ENCODE measurements at places on chromosomes 2 and 18.

DNA sequence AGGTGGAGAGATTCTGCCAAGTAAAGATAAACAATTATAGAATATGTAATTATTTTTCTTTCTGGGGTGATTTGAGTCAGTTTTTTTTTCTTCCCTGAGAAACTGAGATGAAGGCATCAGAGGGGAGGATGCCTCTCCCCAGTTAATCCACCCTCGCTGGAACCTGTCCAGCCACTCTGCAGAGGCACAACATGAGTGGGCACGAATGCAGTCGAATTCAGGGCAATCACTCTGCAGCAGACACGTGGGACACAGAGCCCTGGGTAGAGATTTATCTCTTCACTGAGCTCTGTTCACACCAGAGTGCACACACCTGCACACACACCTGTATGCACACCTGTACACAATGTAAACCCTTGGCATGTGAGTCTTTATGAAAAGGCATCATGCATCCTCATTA lies 154.2 kb downstream of the DCDC2C start:
- H3K4me1 ChIP-seq: no peaks in the 10 kb centered on the region
- H3K27ac ChIP-seq: no peak overlapping the region
- H3K27me3 ChIP-seq: no peaks in the 10 kb centered on the region

- H3K36me3 ChIP-seq: no peaks in the 10 kb centered on the region
- no peak overlapping the region for H3K4me3 ChIP-seq
- no peak overlapping the region for H3K27ac ChIP-seq
- H3K27me3 ChIP-seq: no peaks in the 10 kb centered on the region
- DNase-seq: no peak
These were observed 716.8 kb downstream of the EPHA4 start for GRCh38 chr2:220855296-220855695.

DNA sequence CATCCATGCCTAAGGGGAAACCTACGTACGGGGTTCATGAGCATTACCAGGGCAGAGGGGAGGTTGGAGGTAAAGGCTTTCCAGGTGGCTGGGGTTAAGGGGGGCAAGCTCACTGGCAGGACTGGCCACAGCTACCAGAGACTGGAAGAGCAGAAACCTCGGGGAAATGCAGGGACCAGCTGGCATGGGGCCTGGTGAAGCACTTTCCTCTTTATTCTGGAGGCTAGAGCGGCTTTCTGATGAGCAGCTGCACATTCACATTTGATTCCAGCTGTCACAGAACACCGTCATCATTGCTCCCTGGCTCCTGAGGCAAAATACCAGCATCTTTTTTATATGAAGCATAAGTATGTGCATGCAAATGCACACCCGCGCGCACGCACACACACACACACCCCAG lies 28.7 kb upstream of the LRRC30 start:
- no peak overlapping the region for H3K4me3 ChIP-seq
- H3K27ac ChIP-seq: no peak overlapping the region
- H3K36me3 ChIP-seq: no peaks in the 10 kb centered on the region
- no peaks in the 10 kb centered on the region for H3K4me1 ChIP-seq

GRCh38 chr2:200689115-200689514 lies 103.3 kb downstream of the AOX1 start:
- H3K36me3 ChIP-seq: no peaks in the 10 kb centered on the region
- H3K27me3 ChIP-seq: no peaks in the 10 kb centered on the region
- no peak for DNase-seq
- H3K4me3 ChIP-seq: no peak overlapping the region
- H3K27ac ChIP-seq: no peak overlapping the region

- H3K4me1 ChIP-seq: no peaks in the 10 kb centered on the region
- no peaks in the 10 kb centered on the region for H3K27me3 ChIP-seq
- DNase-seq: no peak
- H3K27ac ChIP-seq: no peak overlapping the region
- H3K36me3 ChIP-seq: peaks cover 40% of the 10 kb centered on the region
- H3K4me3 ChIP-seq: no peak overlapping the region
These were observed 101.0 kb downstream of the SLC25A12 start for GRCh38 chr2:171792886-171793580.

DNA sequence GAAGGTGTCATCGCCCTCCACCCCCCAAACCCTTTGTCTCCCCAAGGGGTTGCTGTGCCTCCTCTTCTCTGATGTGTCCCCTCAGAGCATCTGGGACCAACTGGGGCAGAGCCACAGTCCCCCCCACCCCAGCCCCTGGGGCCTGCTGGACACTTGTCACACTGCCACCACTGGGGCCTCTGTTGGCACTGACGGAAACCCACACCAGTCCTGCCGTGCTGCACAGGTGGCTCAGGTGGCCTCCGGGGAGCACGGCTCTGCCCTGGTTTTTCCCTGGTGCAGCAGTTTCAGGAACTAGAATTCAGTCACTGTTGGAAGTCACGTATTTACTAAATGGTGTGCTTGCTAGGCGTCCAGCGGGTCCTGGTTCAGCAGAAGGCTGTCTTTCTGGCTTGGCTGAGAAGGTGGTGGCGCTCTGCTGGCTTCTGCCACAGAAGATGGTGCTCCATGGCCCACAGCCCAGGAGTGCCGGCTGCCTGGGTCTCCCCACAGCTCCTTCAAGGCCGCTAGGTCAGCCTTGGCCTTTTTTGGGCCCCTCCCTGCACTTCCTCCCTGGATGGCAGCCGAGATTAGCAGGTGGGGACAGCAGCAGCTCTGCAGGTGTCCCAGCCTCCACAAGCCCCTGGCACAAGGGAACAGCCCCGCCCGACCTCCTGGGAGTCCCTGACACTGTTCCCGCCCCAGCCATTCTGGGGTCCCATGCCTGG lies 18.6 kb upstream of the KLHL30 start:
- no peaks in the 10 kb centered on the region for H3K4me1 ChIP-seq
- no peak overlapping the region for H3K27ac ChIP-seq
- DNase-seq: no peak
- no peak overlapping the region for H3K4me3 ChIP-seq
- H3K27me3 ChIP-seq: no peaks in the 10 kb centered on the region

- no peaks in the 10 kb centered on the region for H3K27me3 ChIP-seq
These were observed 331.3 kb downstream of the KIAA1328 start for GRCh38 chr18:37160038-37160820.

DNA sequence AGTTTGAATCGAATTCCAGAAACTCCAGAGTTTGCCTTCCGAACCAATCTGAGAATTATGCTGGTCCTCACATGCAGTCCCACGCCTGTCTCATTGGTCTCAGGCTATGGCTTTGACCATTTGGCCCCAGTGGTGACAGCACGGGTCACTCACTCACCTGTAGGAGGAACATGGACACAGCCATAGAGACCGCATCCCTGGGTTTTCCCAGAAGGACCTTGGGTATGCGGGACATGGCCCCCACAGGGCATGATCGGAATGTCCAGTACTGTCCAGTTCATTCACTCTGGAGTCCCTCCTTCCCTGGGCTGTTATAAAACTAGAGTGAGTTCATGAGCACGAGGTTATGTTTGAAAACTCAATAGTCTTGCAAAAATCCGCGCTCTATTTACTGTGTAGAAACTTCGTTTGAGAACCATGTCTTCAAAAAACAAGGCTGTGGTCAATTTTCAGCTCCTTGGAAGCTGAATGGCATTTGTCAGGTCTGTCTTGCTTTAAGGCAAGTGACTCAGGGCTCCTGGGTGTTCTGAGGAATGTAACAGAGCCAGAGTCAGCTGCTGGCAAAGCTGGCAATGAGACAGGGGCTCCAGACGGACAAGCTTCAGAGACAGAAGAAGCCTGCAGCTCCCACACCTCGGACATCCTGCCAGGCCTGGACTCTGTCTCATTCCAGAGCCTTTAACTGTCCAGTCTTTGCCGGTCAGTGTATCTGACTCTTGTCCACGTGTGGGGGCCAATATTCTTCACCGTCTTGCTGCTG lies 86.7 kb upstream of the TMEM18 start:
- H3K27me3 ChIP-seq: no peaks in the 10 kb centered on the region
- no peak overlapping the region for H3K27ac ChIP-seq
- DNase-seq: no peak

GRCh38 chr18:33711514-33711913 lies 133.5 kb downstream of the ASXL3 start:
- H3K27ac ChIP-seq: no peak overlapping the region
- no peak for DNase-seq
- no peaks in the 10 kb centered on the region for H3K36me3 ChIP-seq
- no peaks in the 10 kb centered on the region for H3K4me1 ChIP-seq

- no peak overlapping the region for H3K4me3 ChIP-seq
- no peak for DNase-seq
- no peaks in the 10 kb centered on the region for H3K27me3 ChIP-seq
These were observed 74.2 kb downstream of the LDLRAD4 start for GRCh38 chr18:13292736-13293135.

GRCh38 chr2:212346865-212347264 lies 191.7 kb downstream of the ERBB4 start:
- no peaks in the 10 kb centered on the region for H3K4me1 ChIP-seq
- H3K36me3 ChIP-seq: no peaks in the 10 kb centered on the region
- H3K27me3 ChIP-seq: no peaks in the 10 kb centered on the region
- H3K4me3 ChIP-seq: no peak overlapping the region
- H3K27ac ChIP-seq: no peak overlapping the region

- DNase-seq: no peak
- H3K27ac ChIP-seq: no peak overlapping the region
- no peaks in the 10 kb centered on the region for H3K4me1 ChIP-seq
- no peaks in the 10 kb centered on the region for H3K27me3 ChIP-seq
- no peaks in the 10 kb centered on the region for H3K36me3 ChIP-seq
These were observed 12.3 kb upstream of the SETBP1 start for GRCh38 chr18:44668270-44668975.

DNA sequence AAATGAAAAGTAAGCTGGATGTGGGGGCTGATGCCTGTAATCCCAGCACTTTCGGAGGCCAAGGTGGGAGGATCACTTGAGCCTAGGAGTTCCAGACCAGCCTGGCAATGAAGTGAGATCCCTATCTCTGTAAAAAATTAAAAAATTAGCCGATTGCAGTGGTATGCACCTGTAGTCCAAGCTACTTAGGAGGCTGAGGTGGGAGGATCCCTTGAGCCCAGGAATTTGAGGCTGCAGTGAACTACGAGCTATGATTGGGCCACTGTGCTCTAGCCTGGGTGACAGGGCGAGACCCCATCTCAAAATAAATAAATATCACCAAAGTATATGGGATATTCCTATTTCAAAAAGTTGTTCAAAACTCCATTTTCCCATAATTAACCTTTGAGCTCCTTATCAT lies 101.1 kb upstream of the FZD5 start:
- no peaks in the 10 kb centered on the region for H3K27me3 ChIP-seq
- DNase-seq: no peak
- H3K36me3 ChIP-seq: no peaks in the 10 kb centered on the region

GRCh38 chr2:160144280-160144990 lies 55.6 kb downstream of the ITGB6 start:
- H3K27me3 ChIP-seq: no peaks in the 10 kb centered on the region
- H3K4me3 ChIP-seq: no peak overlapping the region
- no peaks in the 10 kb centered on the region for H3K36me3 ChIP-seq
- no peak for DNase-seq

- no peak overlapping the region for H3K27ac ChIP-seq
- H3K4me3 ChIP-seq: no peak overlapping the region
- no peaks in the 10 kb centered on the region for H3K27me3 ChIP-seq
- no peak for DNase-seq
- no peaks in the 10 kb centered on the region for H3K4me1 ChIP-seq
These were observed 16.1 kb downstream of the MBOAT2 start for GRCh38 chr2:8987410-8987809.

DNA sequence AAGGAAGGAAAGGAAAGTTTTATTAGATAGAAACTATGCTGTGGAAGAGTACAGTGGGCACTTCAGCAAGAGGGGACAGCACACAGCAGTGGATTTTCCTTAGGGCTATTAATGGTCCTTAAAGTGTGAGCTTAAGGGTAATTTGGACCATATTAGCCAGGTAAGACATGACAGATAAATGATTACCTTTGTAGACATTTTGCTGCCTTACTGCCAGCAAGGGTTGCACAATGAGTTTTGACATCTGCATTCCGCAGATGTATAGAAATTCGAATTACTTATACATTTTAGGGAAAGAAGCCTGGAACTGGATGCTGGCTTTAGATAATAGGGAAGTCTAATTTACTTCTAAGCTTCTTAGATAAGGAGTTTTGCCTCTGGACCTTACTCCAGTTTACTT lies 14.0 kb upstream of the UBE2F start:
- no peak for DNase-seq
- no peaks in the 10 kb centered on the region for H3K27me3 ChIP-seq
- H3K4me1 ChIP-seq: no peaks in the 10 kb centered on the region
- H3K4me3 ChIP-seq: no peak overlapping the region

DNA sequence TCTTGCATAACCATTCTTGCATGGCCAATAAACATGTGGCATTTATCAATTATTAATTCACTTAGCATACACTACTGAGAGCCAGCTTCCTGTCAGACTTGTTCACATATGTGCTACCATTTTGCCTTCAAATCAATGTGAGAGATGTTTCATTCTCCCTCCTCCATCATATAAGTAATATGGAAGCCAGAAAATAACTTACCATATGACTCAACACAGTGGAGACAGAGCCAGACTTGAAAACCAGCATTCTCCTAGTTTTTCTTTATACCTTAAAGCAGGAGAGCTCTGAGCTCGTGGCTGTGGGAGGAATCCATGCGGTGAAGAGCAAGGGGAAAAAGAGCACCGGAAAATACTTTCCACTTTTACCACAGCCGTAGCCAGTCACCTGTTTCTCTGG lies 215.0 kb upstream of the LRATD1 start:
- no peak overlapping the region for H3K4me3 ChIP-seq
- no peak overlapping the region for H3K27ac ChIP-seq
- DNase-seq: no peak
- no peaks in the 10 kb centered on the region for H3K36me3 ChIP-seq

DNA sequence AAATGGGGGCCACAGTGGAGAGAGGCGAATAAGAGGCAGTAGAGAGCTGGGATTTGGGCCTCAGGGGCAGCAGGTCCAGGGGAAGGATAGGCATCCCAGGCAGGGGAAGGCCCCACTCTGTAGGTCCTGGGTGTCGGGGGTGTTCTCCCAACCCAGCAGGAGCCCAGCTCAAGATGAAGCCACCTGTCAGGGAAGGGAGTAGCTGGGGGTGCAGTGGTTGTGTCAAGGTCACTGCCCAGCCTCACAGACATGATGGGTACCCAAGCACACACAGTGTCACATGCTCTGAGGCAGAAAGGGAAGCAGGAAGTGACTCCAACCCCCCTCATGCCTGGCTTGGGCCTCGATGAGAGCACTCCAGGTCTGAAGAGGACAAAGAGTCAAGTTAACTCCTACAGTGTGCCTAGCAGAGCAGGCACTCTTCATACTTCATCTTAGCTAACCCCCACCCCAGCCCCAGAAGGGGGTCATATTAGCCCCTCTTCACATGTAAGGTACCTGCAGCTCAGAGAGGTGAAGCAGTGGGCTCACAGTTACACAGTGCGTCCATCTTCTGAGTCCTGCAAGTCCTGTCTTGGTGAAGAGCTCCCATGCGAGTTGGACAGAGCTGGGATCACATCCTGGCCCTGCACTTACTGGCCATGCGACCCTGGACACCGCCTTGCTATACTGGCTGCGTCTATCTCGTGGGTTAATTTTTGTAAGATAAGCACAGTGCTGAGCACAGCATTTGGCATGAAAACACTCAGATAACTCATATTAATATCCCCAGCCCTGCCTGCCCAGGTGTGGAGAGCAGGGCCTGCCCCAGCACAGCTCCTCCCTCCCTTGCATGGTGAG lies 72.6 kb upstream of the DAPL1 start:
- DNase-seq: no peak
- no peaks in the 10 kb centered on the region for H3K36me3 ChIP-seq
- H3K27me3 ChIP-seq: no peaks in the 10 kb centered on the region
- no peak overlapping the region for H3K4me3 ChIP-seq
- H3K27ac ChIP-seq: no peak overlapping the region

- no peak for DNase-seq
- no peak overlapping the region for H3K27ac ChIP-seq
- H3K4me3 ChIP-seq: no peak overlapping the region
- H3K4me1 ChIP-seq: no peaks in the 10 kb centered on the region
- no peaks in the 10 kb centered on the region for H3K36me3 ChIP-seq
These were observed 220.7 kb downstream of the IRS1 start for GRCh38 chr2:226578879-226579278.

GRCh38 chr2:71282493-71282892 lies 49.1 kb upstream of the ZNF638 start:
- peaks cover 3% of the 10 kb centered on the region for H3K4me1 ChIP-seq
- H3K4me3 ChIP-seq: no peak overlapping the region
- no peak overlapping the region for H3K27ac ChIP-seq
- no peaks in the 10 kb centered on the region for H3K36me3 ChIP-seq

All from naive thymus-derived CD4-positive, alpha-beta T cell (primary cell).